Daoy (cell line): ENCODE measurements at places on chromosomes 7 and 10.
A peak's percentile ranks its signal among the peaks of the same experiment; 100 is the strongest.

DNA sequence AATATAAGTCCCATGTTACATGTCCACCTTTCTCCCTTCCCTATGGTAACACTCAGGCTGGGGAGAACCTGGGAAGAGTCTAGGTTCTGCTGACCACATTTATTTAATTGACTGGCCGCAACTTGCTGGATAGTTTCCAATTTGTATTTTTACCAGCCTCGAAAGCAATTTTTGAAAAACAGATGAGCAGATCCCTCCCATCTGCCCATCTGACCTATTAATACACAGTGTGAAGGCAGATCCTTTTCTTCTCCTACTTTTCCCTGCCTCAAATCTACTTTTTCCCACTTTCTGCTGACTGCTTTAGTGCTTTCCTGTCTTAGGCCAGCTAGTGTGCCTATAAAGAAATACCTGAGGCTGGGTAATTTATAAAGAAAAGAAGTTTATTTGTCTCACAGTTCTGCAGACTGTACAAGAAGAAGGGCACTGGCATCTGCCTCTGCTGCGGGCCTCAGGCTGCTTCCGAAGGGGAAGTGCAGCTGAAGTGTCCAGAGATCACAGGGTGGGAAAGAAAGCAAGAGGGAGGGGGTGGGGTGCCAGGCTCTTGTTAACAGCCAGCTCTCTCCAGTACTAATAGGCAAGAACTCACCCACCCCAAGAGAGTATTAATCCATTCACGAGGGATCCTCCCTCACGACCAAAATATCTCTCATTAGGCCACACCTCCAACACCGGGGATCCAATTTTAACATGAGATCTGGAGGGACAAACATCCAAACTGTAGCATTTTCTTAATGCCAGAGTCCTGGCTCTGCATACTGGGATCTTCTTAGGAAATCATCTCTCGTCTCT lies 336.0 kb upstream of the IGFBP3 start:
- peak; percentile 54 for DNase-seq

DNA sequence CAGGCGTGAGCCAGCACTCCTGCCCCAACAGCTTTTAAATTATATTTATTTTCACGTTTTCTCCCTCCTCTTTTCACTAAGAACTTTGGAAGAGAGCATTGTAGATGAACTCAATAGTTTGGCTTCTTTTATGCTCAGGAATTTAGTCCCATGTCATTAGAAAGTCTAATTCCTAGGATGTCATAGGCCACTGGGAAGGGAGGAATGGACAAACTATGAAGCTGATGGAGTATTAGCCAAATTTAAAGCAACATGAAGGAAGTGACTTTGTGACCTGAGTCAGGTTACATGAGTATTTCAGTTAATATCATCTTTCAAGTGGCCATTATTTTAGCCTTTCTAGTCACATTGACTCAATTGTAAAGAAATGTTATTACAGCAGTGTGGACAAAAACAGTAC lies 18.0 kb upstream of the OPN4 start:
- DNase-seq: no peak

DNA sequence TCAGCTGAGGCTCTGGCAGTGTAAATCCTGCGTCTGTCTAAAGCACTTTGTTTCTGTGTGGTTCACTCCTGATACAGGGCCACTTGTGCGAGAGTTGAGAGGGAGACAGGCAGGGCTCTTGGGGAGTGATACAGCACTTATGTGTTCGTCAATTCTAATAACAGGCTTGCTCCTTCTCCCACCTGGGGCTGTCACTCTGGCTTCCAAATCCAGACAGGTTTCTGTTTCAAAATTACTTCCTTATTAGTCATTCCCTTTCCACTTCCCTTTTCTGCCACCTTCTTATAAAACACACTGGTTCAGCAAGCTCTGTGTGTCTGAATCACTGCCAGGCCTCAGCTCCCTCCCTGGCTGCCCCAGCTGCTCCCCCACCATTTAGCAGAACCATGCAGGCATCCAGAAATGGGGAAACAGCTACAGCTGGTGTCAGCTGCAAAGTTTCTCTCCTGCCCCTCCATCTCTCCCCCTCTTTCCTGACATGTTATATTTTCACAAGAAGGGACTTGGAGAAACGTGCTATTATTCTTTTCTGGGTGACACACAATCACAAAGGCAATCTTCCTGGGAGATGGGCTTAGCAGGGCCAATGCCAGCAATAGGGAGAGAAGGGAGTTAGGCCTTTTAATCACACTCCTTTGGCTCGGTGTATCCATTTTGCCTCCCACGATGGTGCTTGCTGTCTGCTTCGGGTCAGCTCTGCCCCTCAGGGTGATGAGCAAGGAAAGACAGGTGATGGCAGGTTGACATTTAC lies 58.4 kb upstream of the ZNRF2 start:
- peak; percentile 92 for DNase-seq

DNA sequence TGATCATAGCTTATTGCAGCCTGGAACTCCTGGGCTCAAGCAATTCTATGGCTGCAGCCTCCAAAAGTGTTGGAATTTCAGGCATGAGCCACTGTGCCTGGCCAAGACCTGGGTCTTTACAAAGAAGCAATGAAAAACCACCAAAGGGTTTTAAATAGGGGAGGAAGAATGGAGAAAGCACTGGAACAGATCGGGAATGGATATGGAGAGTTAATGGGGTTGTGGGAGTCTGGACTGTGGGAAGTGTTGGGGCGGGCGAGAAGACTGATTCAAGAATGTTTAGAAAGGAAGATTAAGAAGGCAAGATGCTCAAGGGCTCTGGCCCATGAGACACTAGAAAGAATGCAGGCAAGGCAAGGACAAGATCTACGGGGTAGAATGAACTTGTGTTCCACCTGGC lies 98.5 kb downstream of the CARD11 start:
- no peak for DNase-seq
